ENCODE measurements at places on chromosomes 4 and X.
A peak's percentile ranks its signal among the peaks of the same experiment; 100 is the strongest.

DNA sequence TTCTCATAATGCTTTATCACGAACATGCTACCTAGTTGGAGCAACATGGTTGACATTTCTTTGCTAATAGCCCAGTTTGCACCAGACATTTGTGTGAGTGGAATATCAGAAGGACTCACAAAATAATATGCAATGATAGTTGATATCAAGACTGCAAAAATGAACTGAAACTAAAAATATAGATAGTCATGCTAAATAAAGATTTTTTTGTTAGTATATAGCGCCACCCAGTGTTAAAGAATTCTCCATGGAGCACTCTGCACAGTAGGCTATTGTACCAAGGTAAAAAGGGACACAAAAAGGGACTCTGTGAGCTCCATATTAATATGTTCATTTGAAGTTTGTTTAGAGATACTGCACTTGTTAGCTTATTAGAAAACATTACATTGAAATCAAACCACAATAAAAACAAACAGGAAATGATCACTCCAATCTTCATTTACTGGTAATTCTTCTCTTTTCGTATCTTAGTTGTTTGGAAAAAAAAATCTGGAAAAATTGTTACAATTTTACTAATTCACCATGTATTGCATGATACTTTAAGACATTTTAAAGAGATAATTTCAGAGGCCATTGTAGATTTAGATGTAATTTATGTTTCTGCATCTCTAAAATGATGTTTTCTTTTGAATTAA is 1509.6 kb downstream of the ADGRL3 start:
- peak; percentile 6 for DNase-seq

DNA sequence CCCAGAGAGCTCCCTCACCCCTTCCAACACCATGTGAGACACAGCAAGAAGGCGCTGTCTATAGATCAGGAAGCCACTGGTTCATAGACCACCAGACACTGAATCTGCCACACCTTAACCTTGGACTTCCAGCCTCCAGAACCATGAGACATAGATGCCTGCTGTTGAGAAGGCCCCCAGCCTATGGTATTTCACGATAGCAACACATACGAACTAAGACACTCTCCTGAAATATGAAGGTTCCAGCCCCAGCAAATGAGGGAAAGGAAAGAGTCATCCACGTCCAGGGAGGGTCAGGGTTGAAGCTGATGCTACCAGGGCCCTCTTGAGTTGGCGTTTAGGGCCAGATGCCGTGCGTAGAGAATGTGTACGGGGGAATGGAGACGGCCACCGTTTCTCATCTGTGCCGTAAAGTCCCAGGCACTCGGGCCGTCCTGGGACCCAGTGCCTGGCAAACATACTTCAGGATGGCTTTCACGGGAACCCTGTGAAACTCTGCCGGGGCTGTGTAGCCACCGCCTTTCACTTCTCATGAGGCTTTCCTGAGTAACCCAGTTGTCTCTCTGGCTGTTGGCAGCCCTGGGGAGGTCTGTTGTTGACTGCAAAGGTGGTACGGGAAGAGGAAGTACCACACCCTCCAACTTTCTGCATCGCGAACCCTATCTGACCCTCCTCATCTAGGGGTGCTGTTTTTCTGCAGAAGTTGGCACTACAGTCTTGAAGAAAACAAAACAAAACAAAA is 17.7 kb upstream of the P2RY8 start:
- DNase-seq: no peak

DNA sequence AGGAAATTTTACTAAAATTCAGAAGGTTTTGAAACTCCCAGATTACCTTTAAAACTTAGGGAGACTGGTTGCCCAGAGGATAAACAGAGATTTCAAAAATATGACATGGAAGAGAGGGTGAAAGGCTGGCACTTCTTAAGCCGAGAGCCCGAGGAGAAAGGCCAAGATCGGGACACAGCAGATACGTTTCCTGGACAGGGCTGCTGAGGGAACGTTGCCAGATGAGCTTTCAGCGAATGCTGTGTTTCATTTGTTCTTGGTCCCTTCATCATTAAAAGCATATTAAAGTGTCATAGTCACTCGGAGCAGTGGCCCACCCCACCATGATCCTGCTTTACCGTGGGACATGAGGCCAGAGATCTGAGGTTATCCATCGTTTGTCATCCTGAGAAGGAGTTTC is 37.9 kb upstream of the STOX2 start:
- DNase-seq: no peak

GRCh38 chr4:180058691-180059215 is 2184.4 kb upstream of the TENM3 start:
- peak; percentile 65 for DNase-seq

DNA sequence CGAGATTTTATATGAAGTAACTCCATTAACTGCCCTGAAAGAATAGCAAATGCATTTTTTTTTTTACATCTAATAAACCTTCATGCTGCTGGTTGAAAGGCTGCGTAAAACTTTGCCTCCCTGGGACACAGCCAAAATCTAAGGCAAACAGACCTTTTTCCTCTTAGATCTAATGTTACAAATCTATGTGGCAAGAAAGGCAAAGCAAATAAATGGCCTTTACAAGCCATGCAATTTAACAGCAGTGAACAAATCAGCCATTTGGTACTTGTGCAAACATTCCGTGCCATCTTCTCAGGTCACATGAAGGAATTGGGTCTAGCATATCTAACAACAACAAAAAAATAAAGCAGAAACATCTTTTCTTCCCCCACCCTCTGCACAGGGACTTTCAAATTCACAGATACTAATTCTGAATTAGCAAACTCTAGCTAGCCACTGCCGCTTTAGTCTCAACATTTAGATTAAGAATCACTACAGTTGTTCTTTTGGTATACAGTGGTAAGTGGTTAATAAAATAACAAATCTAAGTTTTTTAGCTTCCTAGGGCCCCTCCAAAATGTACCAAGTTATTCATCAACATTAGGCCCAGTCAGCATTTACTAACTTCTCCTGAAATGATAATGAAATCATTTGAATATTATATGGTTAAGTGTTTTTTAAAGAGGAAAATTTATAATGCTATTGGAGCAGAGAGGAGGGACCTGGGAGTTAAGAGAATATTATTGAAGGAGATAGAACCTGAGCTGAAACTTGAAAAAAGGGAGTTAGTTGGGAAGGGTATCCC is 593.8 kb downstream of the SMARCA1 start:
- DNase-seq: no peak

- DNase-seq: peak; percentile 32
Measured at GRCh38 chr4:5798462-5798861, 87.5 kb downstream of the EVC start.

- DNase-seq: no peak
Measured at GRCh38 chr4:78862314-78862737, 76.9 kb downstream of the PAQR3 start.

DNA sequence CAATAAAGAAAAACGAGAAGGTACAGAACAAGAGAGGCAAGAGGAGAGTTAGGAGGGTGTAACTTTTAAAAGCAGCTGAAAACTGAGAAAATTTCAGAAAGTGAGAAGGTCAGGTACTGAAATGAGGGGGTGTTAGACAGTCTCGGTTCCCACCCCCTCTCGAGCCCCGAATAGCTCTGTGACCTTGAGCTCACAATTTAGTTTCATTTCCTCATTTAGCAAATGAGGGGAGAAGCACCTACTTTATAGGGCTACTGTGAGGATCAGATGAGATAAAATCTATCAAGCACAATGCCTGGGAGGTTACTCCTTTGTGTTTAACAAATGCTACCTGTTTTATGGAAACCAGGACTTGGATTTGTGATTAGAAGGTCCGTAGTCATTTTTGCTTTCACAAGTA is 4.9 kb downstream of the UGT8 start:
- DNase-seq: no peak

GRCh38 chr4:2637956-2638552 is 101.6 kb downstream of the FAM193A start:
- DNase-seq: no peak

- DNase-seq: no peak
Measured at GRCh38 chrX:47936224-47936939, 67.4 kb downstream of the ZNF182 start.

DNA sequence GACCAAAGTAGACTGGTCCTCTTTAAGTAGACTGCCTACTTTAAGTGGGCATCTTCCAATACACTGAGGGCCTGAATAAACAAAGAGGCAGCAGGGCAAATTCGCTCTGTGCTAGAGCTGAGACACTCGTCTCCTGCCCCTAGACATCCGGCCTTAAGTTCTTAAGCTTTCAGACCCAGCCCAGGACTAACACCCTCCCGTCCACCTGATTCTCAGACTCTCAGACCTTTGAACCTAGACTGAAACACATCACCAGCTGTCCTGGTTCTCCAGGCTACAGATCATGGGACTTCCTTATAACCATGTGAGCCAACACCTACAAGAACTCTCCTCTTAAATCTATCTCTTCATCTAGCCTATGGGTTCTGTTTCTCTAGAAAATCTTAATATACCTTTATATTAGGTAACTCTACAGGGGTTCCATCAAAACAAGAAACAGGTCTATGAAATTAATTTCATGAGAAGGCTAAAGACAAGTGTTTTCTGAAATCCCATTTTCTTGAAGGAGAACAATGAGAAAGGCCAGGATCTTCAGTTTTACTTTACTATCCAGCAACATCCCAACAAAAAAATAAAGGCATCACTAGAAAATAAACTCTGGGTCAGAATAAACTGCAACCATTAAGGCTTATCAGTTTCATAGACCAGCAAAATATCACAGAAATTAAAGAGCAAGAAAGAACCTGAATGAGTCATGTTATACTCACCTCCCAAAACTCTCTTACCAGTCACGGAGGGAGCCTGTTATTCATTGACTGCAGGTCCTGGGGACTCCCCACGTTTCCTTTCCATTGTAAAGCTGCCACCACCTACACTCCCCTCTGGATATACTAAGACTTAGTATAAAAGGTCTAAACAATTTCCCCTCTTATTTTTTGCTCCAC is 14.8 kb downstream of the ADGRA3 start:
- peak; percentile 52 for DNase-seq

DNA sequence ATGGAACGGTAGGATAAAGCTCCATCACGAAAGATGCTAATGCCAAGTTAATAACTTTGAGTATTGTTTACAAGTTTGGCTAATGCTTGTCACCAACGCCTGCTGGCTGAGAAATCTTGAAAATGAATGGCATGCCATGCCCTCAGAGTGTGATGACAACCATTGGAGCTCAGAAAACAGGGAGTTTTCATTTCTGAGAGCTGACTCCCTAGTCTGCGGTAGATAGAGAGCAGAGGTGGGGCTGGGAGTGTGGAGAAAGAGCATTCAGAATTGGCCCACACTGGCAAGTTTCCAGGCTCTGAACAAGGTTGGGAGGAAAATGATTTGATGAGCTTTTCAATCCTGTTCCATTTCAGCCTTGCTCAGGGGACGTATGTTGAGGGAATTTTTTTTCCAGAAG is 183.9 kb downstream of the CPEB2 start:
- no peak for DNase-seq

DNA sequence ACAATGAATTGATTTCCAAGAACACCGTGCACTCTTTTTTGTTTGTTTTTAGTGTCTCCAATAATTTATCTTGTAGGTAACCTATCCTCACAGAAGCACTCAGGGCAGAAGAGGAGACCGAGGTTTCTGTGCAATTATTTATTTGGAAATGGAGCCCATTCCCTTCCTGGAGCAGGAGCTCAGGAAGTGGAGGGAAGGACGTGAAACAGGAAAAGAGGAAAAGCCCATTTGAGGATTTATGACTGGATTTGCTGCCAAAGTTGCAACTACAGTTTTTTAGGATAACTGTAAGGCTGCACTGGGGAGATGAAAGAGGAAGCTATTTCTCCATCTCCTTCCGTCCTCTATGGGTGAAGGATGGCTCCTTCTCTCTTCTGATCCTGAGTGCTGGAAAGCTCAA is 31.7 kb upstream of the MXRA5 start:
- no peak for DNase-seq

DNA sequence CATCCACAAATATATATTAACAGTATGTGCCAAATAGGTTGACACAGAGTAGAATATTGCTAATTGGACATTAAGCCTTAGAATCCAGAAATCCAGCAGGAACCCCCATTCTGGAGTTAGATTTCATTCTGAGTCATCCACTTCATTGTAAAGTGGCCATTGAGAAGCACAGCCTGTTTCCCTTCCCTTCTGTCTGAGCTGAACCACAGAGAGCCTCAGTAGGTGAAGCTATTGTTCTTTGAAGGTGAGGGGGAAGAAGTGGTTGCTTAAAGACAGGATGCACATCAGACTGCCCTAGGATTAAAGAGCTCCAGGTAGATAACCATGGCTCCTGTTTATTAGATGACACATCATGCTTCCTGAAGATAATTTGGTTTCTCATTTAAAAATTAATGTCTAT is 30.6 kb upstream of the MCF2 start:
- DNase-seq: peak; percentile 5

DNA sequence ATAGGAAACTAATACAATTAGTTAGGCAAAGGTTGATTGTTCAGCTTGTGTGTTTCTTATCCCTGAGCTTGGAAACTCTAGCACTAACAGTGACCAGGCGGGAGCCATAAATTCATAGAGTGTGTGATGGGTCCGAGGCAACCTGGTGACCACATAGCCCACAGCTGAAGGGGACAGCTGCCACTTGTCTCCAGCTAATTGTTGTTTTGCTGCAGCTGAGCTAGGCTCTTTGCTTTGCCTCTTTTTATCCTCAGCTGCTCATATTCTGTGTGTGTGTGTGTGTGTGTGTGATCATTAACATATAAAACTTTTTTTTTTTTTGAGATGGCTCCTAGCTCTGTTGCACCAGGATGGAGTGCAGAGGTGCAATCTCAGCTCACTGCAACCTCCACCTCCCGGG is 53.2 kb downstream of the DOCK11 start:
- no peak for DNase-seq

DNA sequence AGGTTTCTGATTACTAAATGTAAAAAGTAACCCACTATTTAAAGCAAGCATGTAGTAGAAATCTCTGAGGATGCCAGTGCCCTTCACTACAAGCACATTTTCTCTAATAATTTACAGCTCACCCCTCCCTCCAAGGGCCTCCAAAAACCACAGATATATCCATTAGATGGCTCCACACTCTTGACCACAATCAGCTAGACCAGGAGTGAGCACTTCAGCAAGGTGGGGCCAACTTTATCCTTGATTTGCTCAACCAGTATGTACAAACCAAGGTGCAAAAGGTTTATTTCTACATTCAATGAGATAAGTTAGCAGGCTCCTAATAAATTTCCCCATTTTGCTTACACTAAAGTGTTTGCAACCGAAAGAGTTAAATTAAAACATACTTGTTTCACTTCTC is 35.8 kb downstream of the RFC1 start:
- DNase-seq: no peak

- DNase-seq: no peak
Measured at GRCh38 chrX:40165206-40165605, 67.4 kb upstream of the BCOR start.

DNA sequence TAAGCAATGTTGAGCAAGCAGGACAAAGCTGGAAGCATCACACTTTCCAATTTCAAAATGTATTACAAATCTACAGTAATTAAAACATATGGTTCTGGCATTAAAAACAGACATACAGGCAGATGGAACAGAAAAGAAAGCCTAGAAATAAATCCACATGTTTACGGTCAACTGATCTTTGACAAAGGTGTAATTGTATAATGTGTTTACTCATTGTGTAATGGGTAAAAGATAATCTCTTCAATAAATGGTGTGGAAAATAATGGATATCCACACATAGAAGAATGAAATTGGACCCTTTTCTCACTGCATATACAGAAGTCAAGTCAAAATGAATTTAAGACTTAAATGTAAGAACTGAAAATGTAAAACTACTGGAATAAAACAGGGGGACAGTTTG is 394.2 kb downstream of the ANKRD50 start:
- no peak for DNase-seq

Measured in fibroblast of skin of abdomen (primary cell).